ENCODE measurements at places on chromosomes 1 and 21.

DNA sequence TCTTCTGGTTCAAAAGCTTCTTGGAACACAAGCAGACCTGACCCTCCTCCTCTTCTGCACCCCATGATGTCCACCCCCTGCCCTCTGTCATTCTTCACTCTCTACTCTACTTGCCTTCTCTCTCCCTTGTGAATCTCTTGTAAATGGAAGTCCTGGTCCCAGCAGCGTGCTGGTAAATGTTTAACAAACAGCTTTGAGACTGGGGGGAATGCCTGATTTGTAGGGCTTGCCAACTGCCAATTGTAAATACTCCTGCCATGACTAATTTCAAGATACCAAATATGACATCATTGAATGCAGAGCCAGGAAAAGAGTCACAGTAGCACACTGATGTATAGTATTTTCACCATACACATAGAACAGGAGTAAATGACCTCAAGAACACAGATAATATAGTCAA, 40.9 kb upstream of the LRRN2 start:
- peak; percentile 44 for DNase-seq

- no peak for DNase-seq
These were observed 78.6 kb downstream of the MORN1 start for GRCh38 chr1:2312515-2313301.

- DNase-seq = peak; percentile 65
These were observed 21.5 kb upstream of the SLC44A5 start for GRCh38 chr1:75632350-75632949.

- no peak for DNase-seq
These were observed 30.5 kb downstream of the SLC9C2 start for GRCh38 chr1:173572201-173572873.

DNA sequence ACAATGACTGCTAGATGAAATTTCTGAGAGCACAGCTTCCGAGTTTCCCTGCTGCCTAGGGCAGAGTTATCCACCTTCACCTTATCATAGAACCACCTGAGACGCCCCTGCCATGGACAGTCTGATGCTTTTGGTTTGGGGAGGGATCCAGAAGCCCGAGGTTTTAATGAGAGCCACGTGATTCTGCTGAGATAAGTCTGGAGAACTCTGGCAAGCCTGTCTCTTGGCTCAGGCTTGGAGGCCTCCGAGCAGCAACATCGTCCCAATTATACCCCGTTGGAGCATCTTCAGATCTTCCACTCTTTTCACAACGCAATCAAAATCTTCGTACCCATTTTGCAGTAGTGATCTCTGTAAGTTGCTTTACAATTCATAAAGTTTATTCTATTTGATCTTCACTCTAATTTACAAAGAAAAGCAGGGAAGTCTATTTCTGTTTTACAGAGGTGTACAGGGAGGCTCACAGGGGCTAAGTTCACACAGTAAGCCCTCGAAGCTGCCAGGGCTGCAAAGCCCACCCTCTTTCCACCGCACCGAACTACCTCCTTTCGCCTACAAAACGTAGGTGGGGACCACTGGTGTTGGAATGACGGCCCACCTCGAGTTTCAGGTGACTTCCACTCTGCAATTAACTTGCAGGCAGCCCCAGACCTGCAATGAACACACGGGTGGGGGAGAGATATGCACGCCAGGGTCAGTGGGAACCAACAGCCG, 513 bp upstream of the HHAT start:
- no peak for DNase-seq

DNA sequence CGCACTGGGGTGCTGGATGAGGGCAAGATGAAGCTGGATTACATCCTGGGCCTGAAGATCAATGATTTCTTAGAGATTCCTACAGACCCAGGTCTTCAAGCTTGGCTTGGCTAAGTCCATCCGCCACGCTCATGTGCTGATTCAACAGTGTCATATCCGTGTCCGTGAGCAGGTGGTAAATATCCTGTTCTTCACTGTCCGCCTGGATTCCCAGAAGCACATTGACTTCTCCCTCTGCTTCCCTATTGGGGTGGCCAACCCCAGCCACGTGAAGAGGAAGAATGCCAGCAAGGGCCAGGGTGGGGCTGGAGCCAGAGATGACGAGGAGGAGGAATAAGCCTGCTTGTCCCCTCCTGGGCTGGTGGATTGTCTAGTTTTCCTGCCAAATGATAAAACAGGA, 2.2 kb upstream of the CBR3 start:
- DNase-seq = no peak

DNA sequence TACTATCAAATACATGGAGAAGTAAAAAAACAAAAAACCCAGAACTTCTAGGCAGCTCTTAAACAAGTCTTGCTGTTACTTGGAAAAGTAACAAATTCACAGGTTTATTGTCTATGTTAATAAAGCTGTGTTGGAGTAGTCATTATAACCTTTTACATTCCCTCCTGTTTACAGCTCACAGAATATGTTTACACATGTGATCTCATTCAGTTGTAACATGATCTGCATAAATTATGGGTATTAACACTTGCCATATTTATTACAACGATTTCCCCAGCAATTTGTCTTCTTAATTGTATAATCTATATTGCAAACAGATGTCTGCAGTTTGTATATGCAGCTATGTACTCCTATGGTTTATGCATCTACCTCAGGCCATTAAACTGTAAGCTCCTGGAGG, 28.6 kb downstream of the ERG start:
- no peak for DNase-seq

- no peak for DNase-seq
These were observed 12.3 kb downstream of the OLFML3 start for GRCh38 chr1:113991467-113991997.

DNA sequence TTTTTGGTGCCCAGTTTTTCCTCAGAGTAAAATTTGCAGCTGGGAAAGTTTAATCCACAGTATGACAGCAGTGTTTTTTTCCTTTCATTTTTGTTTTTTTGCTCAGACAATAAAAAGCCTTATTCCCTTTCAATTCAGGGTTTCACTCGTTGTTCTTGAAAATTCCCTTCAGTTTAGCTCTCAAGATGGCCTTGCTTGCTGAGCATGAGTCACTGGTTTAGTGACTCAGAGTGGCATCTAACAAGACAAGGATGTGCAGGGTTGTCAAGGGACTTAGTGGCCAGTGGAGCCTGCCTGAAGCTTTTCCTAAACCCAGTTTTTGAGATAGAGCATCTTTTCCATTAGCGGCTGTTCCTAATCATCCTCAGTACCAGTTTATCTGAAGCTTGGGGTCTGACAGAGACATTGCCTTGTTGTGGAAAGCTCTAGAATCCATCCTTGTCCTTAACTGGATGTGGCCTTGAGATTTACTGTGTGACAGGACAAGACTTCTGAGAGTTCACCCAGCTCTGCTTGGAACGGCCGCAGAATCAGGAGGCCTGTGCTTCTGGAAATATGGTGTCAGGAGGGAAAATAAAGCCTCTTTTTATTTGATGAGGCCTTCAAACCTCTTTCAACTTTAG, 48.4 kb upstream of the DNAJC6 start:
- DNase-seq = peak; percentile 51

DNA sequence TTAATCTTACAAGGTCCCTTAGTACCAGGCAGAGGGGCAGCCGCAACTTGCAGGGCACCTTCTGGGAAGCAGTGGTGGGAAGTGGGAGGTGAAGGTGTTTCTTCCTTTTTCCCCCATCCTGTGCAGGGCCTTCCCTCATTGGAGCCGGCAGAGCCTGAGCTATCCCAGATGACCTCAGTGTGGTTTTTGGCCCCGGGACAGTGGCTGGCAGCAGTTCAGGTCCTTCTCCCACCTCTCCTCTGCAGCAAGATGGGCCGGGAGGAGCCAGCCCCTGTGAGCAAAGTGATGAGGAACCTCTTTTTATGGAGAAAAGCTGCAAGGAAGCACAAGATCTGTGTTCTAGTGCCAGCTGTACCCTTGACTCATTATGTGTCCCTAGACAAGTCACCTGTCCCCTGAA, 6.8 kb downstream of the PFKFB2 start:
- DNase-seq = no peak

- DNase-seq = no peak
These were observed 35.2 kb upstream of the MUTYH start for GRCh38 chr1:45375104-45376090.

DNA sequence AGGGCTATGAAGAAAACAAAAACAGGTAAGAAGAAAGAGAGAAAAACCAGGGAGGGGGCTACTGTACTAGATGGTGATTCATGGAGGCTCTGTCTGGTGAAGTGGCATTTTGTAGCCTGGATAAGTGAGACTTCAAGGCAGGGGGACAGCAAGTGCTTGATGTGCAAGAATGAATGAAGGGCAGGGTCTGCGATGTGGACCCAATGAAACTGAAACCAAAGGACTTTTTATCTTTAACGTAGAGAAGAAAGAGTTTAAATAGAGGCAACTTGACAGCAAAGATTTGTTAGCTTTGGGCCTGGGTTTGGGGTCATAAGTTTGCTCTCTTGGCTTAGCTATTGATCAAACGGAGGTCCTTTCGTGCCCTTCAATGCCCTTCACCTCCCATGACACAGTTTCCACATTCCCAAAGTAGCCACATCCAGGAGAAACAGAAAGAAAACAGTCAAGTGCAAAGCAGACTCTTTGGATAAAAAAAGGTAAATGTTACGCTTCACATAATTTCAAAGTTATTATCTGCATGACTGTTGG, 291.0 kb downstream of the GRIK1 start:
- DNase-seq = no peak

DNA sequence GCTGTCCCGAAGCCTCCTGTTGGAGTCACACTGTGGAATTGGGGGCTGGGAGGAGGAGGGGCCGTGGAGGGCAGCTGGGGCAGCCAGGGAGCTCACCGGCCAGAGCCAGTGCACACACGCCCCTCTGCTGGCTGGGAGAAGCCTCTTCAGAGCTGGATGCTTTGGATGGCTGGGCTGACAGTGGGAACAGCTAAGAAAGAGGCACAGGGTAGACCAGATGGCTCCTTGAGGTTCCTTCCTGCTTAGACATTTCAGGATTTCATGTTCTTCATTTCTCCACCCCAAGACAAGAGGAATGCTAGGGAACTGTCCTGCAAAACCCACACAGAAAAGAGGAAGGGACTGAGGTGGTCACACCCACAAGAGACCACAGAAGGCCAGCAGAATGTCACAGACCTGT, 254.8 kb upstream of the VAMP3 start:
- DNase-seq = peak; percentile 6

GRCh38 chr21:37700641-37701202, 215.5 kb downstream of the KCNJ6 start:
- DNase-seq = peak; percentile 89

- DNase-seq = no peak
These were observed 55.2 kb downstream of the CD247 start for GRCh38 chr1:167463080-167463479.

DNA sequence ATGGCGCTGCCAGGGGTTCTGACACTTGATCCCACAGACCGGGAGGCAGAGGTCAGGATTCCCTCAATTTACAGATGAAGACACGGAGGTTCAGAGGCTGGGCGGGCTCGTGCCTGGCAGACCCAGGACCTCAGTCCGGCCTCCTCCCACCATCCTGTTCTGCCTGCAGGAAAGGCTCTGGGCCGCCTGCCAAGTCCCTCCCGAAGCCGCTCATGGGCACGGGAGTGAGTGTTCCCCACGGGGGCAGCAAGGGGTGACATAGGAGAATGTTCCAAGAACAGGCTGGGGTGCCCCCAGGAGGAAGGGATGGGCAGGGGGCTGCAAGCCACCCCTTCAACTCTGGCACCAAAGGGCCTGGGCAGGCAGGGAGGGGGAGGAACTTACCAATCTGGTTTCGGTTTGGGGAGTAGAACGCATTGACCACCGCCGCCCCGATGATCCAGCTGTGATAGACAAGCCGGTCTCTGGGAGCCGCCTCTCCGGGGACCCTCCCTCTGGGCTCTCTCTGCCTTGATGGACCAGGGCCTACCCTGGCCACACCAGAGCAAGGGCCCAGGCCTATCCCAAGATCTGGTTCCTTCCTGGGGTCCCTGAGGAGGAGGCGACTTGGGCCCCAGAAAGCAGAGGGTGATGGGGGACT, 7.5 kb downstream of the PRXL2B start:
- DNase-seq = peak; percentile 50

DNA sequence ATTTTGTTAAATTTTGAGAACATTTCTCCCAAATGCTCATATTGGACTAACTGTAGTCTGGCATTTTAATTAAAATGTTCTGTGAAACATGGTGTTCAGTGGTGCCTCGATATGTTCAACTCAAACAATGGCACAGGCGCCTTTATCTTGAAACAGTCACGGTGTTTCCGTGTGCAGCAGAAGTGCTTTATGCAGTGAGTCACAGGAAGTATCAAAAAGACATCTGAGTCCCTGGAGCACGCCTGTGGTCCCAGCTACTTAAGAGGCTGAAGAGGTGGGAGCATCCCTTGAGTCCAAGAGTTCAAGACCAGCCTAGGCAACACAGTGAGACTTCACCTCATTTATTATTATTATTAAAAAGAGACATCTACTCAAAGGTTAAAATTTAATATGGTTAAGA, 52.2 kb downstream of the GREM2 start:
- peak; percentile 46 for DNase-seq

DNA sequence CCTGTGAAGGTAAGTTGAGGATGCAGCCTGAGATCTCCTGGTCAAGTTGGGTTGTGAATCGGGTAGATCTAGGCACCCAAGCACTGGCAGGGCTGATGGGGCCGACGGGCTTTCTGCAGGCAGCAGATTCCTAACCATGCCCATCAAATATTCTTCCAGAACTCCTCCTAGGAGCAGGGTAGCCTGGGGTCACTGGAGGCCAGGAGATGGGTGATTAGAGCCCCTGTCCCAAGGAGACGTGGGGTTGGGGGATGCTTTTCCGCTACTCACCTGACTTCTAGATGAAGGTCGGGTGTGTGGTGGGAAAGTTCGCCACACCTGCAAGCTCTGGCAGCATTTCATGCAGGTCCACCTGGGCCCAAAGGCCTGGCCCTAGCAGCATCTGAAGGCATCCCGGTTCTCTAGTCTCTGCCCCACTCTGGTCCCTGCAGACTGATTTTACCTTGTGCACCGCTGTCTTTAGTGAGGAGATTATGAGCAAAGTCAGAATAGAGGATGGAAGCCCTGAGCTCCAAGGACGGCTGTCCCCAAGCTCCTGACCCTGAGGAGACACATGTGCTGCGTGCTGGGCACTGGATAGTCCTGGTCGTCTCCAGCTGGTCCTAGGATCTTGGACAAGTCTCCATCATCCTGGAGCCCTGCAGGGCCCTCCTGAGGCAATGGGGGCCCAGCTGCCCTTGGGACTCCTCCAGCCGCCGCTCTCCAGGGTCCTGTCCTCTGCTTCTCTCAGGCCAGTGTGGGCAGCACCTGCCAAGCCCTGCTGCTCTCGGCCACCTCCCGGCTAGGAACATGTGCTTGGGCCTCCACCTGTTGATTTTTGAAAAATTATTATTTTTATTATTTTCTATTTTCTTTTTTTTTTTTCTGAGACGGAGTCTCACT, 21.8 kb upstream of the C2CD2 start:
- no peak for DNase-seq

DNA sequence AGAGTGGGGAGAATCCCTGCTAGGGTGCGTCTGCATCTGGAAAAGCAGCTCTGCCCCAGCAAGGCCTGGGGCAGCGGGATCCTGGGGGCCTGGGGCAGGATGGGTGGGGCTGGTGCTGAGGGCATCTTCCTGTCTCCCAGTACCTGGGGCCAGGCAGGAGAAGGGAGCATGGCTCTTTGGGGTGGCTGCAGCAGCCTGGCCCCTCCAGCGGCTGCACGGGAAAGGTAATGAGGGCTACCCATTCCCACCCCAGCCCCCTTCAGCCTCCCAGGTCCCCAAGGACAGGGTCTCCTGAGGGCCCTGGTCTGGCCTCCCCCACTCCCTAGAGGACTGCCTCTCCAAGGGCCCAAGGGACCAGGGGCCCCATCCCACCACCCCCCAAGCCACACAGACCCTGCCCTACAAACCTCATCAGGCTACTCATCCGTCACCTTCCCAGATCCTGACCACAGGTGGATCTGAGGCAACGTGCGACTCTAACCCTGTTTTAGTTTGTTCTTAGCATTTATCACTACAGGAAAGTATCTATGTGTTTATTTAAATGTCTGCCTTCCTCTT, 910 bp upstream of the ANKRD65 start:
- no peak for DNase-seq

All from fibroblast of pulmonary artery (primary cell).